ENCODE measurements at places on chromosomes 1 and 21.
A peak's percentile ranks its signal among the peaks of the same experiment; 100 is the strongest.

GRCh38 chr1:107196973-107197562 lies 56.2 kb downstream of the NTNG1 start:
- DNase-seq, result no peak

- DNase-seq, result peak; percentile 46
These were observed 78.9 kb downstream of the CD247 start for GRCh38 chr1:167439301-167439988.

DNA sequence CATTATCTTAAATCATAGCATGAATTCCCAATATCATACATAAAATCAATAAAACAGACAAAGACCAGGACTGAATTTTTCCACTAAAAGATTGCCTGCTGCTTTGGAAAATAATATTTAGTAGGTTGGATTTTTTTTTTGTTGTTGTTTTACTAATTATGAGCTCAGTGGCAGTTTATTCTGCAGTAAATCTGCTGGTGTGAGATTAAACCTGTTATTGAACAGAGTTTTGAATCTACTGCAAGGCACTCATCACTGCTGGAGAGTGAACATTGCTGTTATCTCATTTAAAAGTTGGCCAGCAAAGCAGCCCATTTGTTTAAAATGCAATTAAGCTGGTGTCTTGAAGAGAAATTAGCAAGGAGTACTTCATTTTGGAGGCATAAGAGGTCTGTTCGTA lies 986.1 kb downstream of the ADGRL2 start:
- no peak for DNase-seq

DNA sequence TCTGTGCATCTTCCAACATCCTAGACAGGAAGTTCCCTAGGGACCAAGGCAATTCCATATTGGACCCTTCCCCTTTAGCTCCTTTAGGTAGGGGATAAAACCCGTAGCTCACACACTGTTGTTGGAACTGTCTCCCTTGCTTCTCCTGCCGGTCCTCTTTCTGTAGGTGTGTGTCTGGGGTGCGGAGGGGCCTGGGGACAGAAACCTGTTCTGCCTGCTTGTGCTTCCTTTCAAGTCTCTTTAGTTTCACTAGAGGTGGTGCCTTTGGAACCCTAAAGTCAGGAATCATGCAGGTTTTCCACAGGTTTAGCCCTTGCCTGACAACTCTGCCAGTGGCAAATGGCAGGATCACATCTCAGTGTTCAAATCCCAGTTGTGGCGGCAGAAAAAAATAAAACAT lies 74.6 kb upstream of the PTGFRN start:
- DNase-seq, result no peak

DNA sequence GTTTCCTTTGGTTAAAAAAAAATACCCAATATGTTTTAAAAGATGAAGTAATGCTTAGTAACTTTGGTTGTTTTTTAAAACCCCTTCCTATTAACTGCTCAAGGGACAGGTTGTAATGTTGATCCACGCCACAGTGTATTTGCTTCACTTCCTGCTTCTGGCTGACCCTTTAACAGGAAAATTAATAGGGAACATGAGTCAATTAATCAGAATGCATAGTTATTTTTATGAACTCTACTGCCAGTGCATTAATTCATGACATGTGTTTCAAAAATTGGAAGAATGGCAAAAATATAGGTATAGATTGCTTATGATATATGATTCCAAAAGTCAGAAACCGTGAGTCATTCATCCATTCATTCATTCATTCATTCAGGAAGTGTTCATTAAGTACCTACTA lies 204.8 kb downstream of the SETD4 start:
- no peak for DNase-seq

GRCh38 chr1:37746806-37747205 lies 18.1 kb downstream of the EPHA10 start:
- no peak for DNase-seq

DNA sequence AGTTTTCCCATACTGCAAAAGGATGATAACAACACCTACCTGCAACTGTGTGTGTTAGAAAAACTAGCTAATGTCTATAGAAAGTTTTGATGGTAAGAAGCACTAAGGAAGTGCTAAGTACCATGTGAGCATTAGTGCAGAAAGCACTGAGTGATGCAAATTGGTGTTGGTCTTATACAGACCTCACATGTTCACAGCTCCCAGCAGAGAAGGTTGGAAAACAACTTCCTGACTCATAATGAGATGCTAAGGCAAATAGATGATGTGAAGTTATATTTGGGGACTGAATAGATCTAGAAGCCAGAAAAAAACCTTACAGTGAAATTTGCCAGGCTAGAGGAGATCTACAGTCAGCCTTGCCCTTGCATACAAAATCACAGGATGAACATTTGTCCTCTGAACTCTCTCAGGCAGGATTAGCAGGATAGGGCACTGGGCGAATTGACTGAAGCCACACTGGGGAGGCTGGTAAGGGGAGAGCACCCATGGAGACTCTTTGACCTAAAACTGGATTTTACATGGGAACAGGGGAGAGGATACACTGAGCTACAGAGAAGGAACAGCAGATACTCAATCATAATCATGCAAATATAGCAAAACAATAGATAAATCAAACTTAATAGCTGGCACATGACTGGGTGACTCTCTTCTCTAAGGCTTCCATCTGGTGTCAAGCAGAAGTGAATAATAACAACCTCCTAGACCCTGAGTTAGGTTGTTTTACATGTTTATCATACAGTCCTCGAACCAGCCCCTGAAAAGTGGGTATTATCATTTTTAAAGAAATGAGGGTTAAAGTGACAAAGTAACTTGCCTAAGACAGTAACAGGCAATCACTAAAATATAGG lies 61.3 kb downstream of the ASTN1 start:
- DNase-seq, result no peak

- no peak for DNase-seq
These were observed 12.8 kb upstream of the LRRC3 start for GRCh38 chr21:44442266-44443125.

DNA sequence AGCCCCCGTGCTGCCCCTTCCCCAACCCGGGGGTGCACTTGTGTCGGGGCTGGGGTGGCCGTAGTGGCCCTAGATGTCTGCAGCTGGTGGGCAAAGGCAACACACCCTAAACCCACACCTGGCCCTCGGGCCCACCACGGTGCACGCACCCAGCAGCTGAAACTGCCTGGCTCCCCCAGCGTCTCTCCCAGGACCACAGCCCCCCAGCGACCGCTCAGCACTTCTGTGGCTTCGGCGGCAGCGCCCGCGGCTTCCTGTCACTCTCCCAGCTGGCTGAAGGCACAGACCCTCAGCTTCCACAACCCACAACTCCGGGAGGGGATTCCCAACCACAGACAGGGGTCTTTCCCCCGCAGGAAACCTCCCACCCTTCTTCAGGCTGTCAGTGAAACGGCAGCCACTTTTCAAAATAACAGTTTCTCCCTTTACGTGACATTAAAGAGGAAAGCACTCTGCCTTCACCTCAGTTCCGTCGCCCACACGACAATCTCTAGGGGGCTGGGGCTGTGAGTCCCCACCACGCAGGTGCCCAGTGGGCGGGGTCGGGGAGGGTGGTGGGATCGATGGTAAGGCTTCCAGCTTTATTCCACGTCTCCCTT lies 40.7 kb upstream of the COL6A2 start:
- DNase-seq, result no peak

DNA sequence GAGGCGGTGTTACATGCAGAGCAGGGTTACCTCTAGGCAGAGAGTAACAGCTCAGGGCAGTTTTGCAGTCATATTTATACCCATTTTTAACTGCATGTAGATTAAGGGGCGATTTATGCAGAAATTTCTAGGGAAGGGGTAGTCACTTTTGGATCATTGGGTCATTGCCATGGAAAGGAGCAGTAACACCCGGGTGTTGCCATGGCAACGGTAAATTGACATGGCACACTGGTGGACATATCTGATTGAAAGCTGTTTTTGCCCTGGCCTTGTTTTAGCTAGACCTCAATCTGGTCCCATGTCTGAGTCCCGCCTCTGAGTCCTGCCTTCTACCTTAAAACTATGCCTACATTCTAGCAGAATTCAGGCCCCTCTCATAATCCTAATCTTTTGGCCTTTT lies 11.8 kb upstream of the USP1 start:
- DNase-seq, result no peak

GRCh38 chr1:28428012-28428411 lies 58.5 kb downstream of the PHACTR4 start:
- DNase-seq, result peak; percentile 7

GRCh38 chr1:67675800-67676199 lies 9.2 kb upstream of the GADD45A start:
- DNase-seq, result no peak

GRCh38 chr1:100344774-100345173 lies 7.5 kb upstream of the CDC14A start:
- DNase-seq, result no peak

GRCh38 chr1:186662752-186663151 lies 17.5 kb downstream of the PTGS2 start:
- no peak for DNase-seq

DNA sequence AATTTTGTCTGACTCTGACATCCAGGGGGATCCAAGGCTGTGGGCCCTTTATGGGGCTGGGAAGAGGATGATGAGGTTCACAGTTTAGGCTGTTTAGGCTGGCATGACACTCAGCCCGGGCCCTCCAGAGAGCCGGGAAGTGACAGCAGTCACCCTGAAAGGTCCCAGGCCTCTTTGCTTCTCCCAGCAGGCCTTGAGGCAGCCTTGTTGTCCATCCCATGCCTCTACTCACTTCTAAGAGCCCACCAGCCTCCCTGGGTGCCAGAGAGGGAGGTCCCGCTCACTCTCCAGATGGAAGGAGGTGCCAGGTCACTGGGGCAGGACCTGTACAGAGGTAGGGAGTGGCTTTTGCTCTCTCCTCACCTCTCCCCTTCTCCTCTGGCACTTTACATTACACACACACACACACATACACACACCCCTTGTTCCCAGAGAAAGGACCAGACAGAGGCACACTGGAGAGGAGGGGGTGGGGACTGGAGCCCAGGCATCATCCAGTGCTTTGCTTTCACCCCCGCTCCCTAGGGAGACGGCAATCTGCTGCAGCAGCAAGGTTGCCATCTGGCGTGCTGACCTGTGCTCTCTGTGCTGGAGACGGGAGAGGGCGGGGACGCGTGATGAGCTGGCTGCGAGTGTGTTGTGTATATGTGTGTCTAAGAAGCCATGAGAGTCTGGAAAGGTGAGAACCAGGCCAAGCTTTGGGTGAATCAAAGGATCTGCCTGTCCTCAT lies 4.6 kb downstream of the KLHDC8A start:
- no peak for DNase-seq

GRCh38 chr1:197222780-197223179 lies 45.3 kb upstream of the CRB1 start:
- no peak for DNase-seq

DNA sequence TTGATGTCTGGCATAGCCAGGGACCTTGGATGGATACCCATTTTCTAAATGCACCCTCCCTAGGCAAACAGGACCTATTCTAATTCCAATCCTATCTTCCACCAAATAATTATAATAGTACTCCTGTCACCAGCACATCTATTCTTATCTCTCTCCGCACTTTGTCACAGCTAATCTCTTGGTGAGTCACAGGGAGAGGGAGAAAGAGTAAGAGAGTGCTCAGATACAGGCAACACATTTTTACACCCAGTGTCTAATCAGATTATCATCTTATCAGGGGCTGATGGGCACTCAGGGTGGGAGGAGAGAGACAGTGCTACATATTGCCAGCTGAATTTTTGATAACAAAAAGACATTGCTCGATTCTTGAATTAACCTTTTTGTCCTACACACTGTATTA lies 275.0 kb upstream of the BEND5 start:
- DNase-seq, result no peak

DNA sequence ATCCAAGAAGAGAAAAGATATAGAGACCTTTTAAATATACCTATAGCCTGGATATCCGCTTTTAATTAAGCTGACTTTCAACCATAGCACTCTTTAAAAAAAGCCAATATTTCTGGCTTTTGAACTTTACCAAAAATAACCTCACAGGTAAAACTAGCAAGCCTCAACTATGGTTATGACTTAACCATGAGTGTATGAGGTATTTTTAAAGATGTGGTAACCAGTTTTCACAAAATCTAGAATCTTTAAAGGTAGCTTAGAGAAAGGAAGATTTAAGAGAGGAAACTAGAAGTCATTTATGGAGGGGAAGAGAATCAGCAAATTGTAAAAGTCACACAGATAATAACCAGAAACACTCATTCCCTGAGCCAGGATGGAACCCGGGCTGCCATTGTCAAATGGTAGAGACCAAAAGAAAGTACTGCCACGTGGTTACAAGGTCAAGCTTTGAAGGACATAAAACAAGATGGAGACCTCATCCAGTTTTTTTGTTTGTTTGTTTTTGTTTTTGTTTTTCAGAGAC lies 288.4 kb upstream of the RGS18 start:
- DNase-seq, result no peak

DNA sequence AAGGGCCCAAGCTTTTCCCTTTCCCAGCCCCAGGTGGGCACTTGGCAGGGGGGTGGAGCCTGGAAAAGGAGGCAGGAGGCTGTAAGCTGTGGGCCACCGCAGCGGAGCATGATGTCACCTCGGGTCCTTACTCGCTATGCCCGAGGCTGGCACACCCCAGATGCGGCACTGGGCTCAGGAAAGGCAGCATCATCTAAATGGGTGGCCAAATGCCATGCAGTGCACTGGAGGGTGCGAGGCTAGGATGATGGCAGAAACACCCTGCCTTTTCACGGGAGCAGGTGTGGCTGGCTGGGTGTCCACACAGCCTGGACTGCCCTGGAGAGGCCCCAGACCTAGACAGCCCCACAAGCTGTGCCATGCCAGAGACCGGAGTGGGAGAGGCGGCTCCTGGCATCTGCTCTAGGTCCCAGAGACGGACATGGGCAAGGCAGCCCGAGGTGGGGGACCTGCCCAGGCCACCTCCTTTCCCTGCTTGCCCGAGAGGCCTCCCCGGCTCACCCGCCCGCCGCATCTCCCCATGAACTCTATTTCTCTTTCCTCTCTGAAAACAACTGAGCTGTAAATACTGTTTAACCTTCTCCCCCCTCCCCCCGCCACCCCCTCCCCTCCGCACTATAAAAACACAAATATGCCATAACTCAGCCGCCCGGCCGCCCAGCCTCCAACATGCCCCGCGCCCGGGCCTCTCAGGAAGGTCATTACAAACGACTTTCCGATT lies 124.7 kb downstream of the CASZ1 start:
- DNase-seq, result no peak

- no peak for DNase-seq
These were observed 7.7 kb downstream of the AMIGO1 start for GRCh38 chr1:109501644-109502363.

DNA sequence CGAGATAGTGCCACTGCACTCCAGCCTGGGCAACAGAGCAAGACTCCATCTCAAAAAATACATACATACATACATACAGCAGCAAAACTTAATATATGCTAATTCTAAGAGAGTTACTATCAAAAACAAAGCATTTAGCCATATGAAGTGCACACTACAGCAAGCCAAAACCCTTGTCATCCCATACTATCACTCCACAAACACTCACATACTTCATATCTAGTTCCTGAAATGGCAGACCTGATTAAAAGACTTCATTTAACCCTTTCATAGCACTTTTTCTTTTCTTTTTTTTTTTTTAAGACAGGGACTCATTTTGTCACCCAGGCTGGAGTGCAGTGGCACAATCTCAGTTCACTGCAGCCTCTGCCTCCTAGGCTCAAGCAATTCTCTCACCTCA lies 65.6 kb downstream of the COP1 start:
- no peak for DNase-seq

Data from pons (tissue), 1 donor.